ENCODE measurements at places on chromosomes 7 and 10. TPM values are rescaled to one million over a fixed set of nuclear protein-coding genes. Genes with fewer than 3 reads are reported as not detected.

The FAM237B gene
- total RNA-seq, result not detected

The GDF10 gene
- total RNA-seq, result 1.2 TPM

- peak; percentile 76 for DNase-seq
Observed at GRCh38 chr7:149278396-149278795, 16.4 kb downstream of the ZNF783 start.

GRCh38 chr10:132557696-132558515 lies 20.3 kb downstream of the INPP5A start:
- no peak for DNase-seq

- no peak for DNase-seq
Observed at GRCh38 chr7:53984776-53985175, 557.4 kb upstream of the VSTM2A start.
